H54 (cell line): ENCODE measurements at places on chromosomes 5 and 9.

DNA sequence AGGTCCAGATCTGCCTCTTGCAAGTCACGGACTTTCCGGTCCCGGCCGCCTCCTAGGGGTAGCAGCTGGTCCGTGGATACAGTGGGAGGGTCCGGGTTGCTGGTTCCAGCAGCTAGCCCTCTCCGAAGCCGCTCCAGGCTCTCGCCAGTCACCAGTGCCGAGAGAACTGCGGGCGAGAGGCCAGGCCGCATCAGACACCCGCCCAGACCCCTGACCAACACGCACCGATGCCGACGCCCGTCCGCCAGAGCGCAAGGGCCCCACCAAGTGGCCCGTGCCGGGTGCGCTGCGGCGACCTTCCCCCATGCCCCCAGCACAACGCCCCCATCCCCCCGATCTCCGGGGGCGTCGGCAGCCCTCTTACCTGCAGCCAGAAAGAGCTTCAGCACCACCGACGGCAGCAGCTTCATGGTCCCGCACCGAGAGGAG, 470 bp downstream of the HBEGF start:
- no peak for DNase-seq

GRCh38 chr5:142653321-142653720, 32.6 kb downstream of the FGF1 start:
- no peak for DNase-seq

DNA sequence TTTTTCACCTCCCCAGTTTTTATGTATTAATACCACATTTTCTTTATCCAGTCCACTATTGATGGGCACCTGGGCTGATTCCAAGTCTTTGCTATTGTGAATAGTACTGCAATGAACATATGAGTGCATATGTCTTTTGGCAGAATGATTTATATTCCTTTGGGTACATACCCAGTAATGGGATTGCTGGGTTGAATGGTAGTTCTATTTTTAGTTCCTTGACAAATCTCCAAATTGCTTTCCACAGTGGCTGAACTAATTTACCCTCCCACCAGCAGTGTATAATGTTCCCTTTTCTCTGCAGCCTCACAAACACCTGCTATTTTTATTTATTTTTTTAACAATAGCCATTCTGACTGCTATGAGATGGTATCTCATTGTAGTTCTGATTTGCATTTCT, 340.2 kb downstream of the ADAMTS6 start:
- DNase-seq: no peak

- no peak for DNase-seq
Measured at GRCh38 chr9:14281876-14282275, 32.1 kb downstream of the NFIB start.

- DNase-seq: peak; percentile 99
Measured at GRCh38 chr9:98989036-98990000, 45.6 kb downstream of the COL15A1 start.

- DNase-seq: no peak
Measured at GRCh38 chr5:54705994-54706653, 188.6 kb downstream of the SNX18 start.

DNA sequence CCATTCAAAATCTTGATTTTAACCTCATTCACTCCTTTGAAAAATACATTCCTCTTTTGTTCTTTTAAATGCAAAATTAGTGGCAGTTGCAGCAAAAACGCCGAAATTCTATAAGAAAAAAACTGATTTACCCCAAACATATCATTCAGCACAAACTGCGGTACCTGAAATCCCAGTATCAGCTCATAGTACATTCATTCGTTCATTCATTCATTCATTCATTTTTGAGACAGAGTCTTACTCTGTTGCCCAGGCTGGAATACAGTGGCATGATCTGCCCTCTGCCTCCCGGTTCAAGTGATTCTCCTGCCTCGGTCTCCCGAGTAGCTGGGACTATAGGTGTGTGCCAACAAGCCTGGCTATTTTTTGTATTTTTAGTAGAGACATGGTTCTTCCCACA, 20.4 kb downstream of the FBLL1 start:
- no peak for DNase-seq

DNA sequence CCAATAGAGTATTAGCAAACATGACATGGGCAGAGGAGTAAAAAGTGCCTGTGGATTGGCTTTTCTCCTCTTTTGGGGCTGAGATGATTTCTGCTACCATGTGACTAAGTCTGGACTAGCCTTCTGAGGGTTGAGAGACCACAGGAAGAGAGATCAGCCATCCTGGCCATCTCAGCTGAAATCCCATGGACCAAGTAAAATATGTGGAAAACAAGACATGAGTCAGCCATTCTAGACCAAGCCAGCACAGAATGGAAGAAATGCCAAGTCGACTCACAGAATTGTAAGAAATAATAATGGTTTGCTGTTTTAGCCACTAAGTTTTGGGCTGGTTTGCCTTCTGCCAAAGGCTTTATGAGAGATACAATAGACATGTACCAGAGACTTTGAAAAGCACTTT, 377.8 kb downstream of the CHSY3 start:
- no peak for DNase-seq

DNA sequence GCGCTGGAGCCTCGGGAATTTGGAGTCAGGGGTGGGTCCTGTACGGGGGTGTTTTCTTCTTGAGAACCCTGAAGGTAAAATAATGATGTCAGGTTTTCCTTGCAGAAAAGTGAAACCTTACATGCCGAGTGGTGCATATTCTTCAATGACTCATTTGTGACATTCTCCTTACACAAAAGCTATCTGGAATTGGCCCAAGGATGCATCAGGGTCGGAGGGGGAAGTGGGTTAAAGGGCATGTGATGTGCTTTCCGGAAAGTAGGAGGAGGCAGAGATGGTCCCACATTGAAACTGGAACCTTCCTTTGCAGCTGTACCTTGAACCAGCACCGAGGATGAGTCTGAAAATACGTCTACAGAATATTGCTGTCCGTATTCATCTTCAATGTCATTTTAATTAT, 411.2 kb upstream of the IRX4 start:
- DNase-seq: no peak

- no peak for DNase-seq
Measured at GRCh38 chr9:105633411-105633810, 28.8 kb upstream of the TAL2 start.

DNA sequence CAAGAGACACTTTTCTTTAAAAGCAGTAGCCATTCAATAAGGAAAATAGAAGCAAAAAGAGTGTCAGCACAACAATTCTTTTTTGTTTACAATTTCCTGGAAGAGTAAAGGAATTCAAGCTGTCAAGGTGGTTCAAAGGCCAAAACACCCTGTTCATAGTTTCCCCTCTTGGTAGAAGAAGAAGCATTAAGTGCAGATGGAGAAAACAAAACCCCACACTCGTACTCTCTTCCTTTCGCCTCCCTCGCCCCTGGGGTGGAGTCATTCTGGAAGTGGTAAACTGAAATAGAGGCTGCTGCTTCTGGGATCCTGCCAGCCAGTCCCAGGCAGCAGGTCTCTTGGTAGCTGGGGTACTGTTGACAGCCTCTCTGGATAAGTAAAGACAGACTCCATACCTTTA, 105.0 kb downstream of the ANKRD55 start:
- no peak for DNase-seq
